ENCODE measurements at places on chromosomes 7 and 10.

DNA sequence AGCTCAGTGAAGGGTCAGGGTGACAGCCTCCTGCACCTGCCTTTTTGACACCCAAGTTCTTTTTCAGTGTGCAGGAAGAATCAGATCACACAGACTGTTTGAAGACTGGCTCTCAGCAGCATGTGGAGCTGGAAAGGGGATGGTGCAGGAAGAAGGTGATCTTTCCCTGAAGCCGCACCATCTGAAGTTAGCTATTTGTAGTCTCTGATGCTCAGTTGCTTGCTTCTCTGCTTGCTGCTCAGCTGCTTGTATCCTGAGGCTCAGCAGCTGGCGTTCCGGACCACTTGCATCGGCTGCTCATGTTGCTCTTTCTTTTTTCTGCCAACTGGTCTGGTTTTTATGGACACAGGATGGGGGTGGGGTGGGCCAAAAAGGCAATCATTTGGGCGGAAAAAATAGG is 15.8 kb upstream of the DNMBP start:
- DNase-seq: peak; percentile 29

GRCh38 chr10:46515793-46516192 is 40.7 kb downstream of the GPRIN2 start:
- no peak for DNase-seq

DNA sequence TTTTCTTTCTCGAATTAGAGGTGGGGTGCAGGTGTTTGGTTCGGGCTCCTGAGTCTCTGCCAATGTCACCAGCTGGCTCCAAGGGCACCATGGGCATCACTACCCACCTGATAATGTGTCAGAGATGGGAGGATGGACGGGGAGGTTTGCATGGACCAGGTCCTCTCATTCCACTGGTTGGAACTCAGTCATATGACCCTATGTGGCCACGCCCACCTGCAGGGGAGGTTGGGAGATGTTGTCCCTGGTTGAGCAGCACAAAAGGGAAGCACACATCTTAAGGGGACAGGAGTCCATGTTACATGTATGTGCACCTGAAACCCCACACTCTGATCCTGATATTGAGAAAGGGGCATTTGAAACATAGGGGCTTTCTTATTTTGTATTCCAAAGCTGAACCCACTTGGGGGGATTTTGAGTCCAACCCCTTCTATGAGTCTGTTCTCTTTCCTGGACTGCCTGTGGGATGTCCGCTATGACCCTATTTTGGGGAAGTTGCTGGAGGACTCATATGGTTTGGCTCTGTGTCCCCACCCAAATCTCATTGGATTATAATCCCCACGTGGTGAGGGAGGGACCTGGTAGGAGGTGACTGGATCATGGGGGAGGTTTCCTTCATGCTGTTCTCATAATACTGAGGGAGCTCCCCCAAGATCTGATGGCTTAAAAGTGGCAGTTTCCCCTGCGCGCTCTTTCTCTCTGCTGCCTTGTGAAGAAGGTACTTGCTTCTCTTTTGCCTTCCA is 66.9 kb upstream of the BAIAP2L1 start:
- DNase-seq: no peak

GRCh38 chr10:6411436-6411835 is 168.6 kb downstream of the PRKCQ start:
- DNase-seq: no peak

GRCh38 chr7:129298268-129298893 is 73.6 kb downstream of the AHCYL2 start:
- DNase-seq: peak; percentile 36

DNA sequence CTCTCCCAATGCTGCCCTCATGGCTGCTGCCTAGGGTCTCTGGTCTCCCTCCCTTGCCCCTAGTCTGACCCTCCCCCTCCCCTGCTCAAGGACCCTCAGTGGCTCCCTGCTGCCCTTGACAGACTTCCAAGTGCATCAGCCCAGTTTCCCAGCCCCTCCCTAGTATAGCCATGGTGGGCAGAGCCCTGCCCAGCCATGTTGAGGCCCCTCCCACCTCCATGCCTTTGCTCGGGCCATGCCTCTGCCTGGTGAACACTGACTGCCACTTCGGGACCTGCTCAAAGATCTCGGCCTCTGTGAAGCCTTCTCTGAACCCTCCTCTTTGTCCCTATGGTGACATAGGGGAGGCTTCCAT is 73.2 kb downstream of the MYL10 start:
- DNase-seq: no peak

- DNase-seq: no peak
These were observed 111.9 kb upstream of the NRBF2 start for GRCh38 chr10:63021225-63021624.

- DNase-seq: no peak
These were observed 160.6 kb upstream of the SHH start for GRCh38 chr7:155972651-155973390.

DNA sequence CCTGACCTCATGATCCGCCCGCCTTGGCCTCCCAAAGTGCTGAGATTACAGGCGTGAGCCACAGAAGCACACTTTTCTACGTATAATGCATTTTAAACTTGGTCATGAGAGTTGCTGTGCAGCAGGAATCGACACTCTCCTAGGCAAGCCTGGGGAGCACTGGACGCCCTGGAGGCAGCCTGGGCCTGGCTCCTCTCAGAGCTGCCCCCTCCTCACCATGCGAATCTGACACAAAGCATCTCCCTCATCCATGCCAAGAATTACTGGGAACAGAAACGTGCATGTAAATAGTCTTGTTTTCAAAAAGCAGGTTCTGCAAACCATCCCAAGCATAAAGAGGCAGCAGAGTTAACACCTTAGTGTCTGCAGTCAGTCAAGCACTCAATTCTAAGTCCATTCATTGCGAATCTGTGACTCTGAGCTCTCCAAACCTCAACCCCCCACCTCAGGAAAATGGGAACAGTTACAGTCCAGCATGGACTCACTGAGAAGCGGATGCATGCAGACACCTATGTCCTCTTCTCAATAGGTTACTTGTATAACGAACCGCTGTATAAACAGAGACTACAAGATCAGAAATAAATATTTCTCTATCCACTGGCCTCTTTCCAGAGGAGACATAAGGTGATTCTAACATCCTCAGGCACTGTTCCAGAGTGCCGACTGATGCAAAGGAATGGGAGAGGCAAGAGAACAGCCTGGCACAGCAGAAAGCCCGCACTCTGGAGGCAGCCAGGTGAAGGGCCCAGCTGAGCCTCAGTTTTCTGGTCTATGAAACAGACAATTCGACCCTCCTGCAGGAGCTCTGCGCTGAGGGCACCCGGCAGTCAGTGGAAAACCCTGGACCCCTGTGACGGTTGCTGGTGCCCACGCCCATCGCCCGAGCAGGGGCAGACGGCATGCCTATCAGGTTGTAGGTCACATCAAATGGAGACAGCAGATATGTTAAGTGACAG is 68.9 kb downstream of the MAD1L1 start:
- DNase-seq: peak; percentile 15

- DNase-seq: no peak
These were observed 153.7 kb downstream of the FANK1 start for GRCh38 chr10:126049759-126050700.

DNA sequence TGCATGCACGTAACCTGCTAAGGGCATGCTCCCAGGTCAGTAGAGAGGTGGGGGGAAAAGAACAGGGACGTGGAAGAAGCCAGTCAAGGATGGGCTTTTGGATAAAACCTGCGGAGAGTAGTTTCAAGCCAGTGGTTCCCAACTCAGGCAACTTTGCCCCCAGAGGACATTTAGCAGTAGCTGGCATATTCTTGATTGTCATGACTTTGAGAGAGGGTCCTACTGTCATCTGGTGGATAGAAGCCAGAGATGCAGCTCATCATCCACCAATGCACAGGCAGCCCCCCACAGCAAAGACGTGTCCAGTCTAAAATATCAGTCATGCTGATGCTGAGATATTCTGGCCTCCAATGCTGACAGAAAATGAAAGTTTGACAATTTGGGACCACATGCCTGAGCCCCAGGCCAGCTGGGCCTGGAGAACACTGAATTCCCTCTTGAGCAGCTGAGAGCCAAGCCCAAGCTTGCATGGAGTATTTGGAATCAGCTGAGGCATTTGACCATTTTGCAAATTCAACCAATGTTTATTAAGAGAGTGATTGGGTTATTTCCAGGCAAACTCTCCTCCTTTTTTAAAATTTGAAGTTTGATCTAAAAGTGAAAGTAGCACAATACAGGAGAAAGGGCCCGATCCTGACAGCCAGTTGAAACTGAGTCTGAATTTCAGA is 110.0 kb upstream of the C7orf33 start:
- peak; percentile 75 for DNase-seq

GRCh38 chr7:1468203-1468602 is 8.9 kb upstream of the MICALL2 start:
- no peak for DNase-seq

DNA sequence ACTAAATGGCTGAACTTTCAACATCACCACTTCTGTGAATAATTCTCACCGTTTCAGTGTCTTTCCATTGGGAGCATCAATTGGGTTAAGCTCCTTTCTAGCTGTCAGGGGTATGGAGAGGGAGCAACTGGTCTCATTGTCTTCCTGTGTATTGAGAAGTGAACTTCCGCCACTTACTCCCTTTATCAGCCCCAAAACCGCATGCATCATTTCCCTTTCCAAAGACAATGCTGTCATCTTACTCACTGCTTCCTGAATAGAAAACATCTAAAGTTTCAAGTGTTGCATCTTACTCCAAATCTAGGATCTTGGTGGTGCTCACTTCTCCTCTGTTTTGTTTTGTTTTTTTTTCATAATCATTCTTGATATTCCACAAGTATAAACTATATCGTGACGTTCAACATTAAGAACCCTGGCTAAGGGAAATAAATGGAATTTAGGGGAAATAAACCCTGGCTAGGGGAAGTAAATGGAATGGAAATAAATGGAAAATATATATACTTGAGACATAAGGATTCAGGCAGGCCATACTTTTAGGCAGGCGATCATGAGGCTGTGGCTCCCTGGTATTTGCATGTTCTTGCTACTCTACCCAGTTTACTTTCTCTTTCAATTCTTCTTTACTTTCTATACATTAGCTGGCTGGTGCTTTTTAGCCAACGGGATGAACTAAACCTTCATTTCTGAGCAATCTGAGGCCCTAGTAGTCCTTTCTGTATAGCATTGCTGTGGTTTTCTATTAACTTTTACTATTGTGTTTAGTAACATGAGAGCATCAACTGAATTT is 371.9 kb downstream of the BMPER start:
- DNase-seq: no peak

- no peak for DNase-seq
These were observed 75.8 kb downstream of the PODXL start for GRCh38 chr7:131480384-131481315.

GRCh38 chr10:98382691-98383101 is 32.3 kb downstream of the PYROXD2 start:
- DNase-seq: no peak

DNA sequence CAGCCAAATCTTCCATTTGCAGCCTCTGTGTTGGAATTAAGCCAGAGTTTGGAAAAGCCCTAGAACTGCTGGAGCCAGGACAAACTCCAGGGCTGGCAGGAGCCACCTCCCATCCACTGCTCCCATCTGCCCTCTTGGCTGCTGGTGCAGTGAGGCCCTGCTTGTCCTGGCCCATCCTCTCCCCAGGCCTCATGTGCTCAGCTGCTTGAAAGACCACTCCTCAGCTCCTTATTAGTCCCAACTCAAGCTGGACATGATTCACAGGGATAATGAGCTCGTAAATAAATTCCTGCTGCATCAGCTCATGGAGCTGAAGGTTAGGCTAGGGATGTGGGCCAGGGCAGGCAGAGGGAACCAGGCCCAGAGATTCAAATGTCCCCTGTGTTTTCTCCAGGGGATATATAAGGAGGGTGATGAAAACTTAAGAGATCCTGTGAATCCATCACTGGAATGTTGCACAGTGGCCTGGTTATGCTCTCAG is 282.8 kb downstream of the RPS24 start:
- DNase-seq: no peak

DNA sequence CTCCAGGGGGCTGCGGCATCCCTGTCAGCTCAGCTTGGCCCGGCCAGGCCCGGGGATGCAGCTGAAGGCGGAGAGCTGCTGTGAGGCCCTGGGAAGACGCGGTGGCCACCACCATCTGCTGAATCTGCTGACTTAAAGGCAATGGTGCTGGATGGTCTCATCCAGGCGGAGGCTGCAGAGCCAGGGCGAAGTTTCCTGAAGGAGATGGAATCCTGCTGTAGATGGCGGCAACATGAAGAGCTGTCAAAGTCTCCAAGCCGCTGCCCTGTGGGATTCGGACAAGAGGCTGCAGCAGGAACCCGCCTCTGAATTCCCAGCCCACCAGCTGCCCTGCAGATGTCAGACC is 200.1 kb downstream of the PTPRN2 start:
- peak; percentile 50 for DNase-seq

DNA sequence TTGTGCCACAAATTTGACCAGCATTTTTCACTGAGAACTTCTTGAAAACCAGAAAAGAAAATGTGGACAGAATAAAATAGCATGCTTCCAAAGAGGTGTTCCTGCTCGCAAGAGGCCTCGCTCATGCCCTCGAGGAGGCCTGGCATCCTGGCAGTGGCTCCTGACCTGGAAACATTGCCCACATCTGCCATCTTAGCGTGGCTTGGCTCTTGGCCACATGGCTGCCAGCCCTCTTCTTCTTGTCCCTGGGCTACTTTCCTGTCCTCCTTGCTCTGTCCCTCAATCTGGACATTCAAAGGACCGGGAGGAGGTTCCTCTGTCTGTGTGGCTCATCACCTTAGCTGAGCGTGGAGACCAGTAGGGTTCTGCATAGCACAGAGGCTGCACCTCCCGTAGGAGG is 131.6 kb upstream of the TMEM72 start:
- no peak for DNase-seq

DNA sequence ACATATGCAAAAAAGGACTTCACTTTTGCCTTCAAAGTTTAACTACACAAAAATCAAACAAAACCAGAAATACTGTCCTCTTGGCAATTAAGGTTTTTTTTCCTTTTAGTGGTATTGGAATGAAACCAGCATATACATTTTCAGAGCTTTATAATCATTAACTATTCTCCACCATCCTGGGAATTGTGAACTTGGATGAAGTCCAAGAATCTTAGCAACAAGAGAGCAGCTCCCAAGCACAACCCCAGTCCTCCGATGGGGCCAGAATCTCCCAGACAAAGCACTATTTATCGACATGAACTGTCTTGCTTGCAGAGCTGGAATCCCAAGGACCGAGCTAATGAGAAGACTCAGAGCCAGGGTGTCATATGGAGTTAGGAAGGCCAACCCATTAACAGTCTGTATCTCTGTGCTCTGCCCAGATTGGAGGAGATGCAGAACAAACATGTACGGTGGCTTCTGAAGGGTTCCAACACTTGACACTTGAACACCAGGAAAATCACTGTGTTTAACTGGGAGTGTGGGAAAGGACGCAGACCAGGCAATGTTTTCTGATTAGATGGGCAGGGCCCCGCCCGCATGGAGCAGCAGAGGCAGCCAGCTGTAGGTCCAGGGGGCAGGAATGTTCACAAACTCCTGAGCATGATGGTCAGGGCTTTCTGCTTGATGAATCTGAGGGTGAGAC is 35.5 kb downstream of the PPP1R3C start:
- DNase-seq: no peak

GRCh38 chr10:124867304-124867703 is 65.7 kb downstream of the ABRAXAS2 start:
- no peak for DNase-seq

- DNase-seq: peak; percentile 75
These were observed 509.1 kb downstream of the INHBA start for GRCh38 chr7:41193738-41194282.

- no peak for DNase-seq
These were observed 99.1 kb downstream of the ZNF365 start for GRCh38 chr10:62473241-62473640.
